ENCODE measurements at places on chromosomes 7 and 10. TPM values are rescaled to one million over a fixed set of nuclear protein-coding genes. Genes with fewer than 3 reads are reported as not detected.

C7orf33 gene
- not detected for total RNA-seq

SNCG gene
- 9.9 TPM for total RNA-seq

CYP3A7 gene
- total RNA-seq, result 0.07 TPM

TEX36 gene
- not detected for total RNA-seq

EVX1 gene
- total RNA-seq, result not detected

HTRA1 gene
- 120 TPM for total RNA-seq

RADIL gene
- not detected for total RNA-seq

AGR3 gene
- not detected for total RNA-seq

KIAA1549 gene
- 2.2 TPM for total RNA-seq

IMMP2L gene
- 28.2 TPM for total RNA-seq

PSMA2 gene
- 47.5 TPM for total RNA-seq

ZP3 gene
- total RNA-seq, result 19.4 TPM

TET1 gene
- total RNA-seq, result 1.4 TPM
